Aorta (tissue), 5 donors: ENCODE measurements at places on chromosomes 7 and 10. TPM values are rescaled to one million over a fixed set of nuclear protein-coding genes. Genes with fewer than 3 reads are reported as not detected.

- DNase-seq: peak; percentile 72
Measured at GRCh38 chr7:75740846-75741497, 2.2 kb upstream of the HIP1 start.

DNA sequence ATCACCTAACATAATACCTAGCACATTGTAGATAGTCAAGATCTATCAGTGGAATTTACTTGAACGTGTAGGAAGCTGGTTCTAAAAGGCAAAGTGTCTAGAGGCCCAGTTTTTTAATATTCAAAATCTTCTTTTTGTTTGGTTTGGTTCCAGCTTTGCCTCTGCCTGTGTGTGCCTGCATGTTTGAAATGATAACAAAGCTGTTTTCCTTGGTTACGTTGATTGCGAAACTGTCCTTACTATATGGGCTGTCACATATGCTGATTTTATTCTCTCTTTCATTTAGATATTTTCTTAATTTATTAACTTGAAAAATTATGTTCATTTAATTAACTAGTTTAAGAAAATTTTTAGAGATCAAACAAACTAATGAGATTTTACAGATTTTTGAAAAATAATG is 237.3 kb downstream of the SEMA3A start:
- no peak for DNase-seq

- DNase-seq: no peak
Measured at GRCh38 chr10:106652279-106652678, 512.2 kb downstream of the SORCS1 start.

DNA sequence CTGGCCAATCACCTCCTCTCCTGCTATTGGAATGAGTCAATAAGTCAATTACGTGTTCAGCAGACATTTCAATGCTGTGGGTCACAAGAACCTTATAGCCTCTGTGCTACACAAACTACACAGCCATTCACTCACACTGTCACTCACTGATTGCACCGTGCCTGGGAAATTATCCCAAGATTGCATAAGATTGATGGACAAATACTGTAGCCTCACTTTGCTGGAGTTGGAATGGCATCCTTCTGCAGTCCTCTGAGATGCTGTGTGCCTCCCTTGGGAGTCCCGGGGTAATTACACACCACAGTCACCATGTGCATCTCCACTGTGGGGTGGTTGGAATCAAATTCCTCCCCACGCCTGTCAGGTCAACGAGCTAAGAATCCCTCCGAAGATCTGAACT is 358.7 kb upstream of the MGMT start:
- DNase-seq: no peak

DNA sequence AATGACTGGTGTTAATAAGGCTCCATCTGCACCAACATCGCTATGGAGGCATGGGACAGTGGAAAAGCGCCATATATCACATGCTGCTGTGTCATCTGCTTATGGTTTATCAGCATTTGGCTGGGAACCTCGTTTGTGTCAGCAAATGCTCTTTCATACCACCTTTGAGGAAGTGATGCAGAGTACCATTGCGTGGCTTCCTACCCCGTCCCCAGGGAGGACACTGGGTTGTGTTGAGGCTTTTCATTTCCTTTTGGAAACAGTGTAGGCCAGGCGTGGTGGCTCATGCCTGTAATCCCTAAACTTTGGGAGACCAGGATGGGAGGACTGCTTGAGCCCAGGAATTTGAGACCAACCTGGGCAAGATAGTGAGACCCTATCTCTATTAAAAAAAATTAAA is 6.8 kb downstream of the TACR2 start:
- no peak for DNase-seq

DNA sequence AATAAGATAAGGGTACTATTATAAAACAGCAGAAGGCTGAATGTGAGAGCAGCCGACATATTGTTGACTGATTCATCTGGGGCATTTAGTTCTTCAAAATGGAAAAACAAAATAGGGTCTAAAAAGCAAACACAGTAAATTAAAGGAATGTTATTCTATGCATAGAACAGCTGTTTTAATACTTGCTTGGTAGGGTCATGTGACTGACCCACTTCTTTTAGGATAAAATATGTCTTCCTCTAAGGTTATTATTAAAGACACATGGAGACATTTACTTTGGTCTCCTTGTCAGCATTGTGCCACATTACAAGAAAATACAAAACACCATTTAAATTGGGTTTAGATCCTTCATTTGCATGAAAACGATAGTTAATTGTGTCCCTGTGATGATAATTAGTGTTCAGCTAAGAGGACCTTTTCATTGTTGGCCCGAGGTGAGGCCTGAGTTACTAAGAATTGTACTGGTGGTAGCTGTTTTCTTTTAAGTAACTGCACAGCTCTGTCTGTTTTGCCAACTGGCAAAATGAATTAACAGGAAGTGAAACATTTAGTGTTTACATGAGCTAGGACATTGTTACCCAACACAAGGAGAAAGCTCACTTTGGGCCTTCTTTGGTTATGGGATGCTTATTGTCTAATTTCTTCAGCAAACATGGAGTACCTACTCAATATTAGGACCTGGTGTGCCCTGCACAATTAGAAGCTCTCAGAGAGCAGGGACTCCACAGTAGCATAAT is 764.4 kb downstream of the LRMDA start:
- no peak for DNase-seq

DNA sequence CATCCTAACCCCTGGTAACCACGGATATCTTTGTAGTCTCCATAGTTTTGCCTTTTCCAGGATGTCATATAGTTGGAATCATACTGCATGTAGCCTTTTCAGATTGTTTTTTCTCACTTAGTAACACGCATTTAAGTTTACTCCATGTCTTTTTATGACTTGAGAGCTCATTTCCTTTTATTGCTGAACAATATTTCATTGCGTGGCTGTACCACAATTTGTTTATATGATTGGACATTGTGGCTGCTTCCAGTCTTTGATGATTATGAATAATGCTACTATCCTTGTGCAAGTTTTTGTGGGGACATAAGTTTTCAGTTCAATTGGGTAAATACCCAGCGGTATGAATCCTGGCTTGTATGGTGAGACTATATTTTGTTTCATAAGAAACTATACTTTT is 60.8 kb downstream of the AOAH start:
- DNase-seq: no peak

DNA sequence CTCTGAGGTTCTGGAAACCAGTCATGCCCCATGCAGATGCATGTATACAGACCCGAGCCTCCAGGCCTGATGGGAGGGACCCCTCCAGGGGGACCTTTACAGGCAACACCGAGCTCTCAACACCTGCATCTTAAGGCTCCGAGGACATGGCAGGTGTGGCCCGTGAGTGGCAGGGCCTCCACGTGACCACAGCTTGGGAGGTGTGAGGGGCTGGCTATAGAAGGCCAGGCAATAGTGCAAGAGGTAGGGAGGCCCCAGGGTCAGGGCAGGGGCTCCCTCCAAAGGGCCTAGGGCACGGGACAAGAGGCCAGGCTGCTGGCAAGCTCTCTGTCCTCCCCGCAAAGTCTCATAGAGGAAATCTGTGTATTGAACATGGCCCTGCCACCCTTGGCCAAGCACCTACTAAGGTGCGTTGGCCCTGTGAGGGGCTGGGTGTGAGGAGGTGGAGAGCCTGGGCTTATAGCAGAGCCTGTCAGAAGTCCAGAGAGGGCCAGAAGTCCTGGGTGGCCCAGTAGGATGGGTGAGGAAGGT is 134.2 kb downstream of the PTPN20 start:
- DNase-seq: peak; percentile 32

Gene PIK3CG
- 11.8 TPM for total RNA-seq

Gene SPDYE2B
- total RNA-seq: not detected

Gene WNT8B
- not detected for total RNA-seq
